ENCODE measurements at places on chromosomes 2 and 18.

DNA sequence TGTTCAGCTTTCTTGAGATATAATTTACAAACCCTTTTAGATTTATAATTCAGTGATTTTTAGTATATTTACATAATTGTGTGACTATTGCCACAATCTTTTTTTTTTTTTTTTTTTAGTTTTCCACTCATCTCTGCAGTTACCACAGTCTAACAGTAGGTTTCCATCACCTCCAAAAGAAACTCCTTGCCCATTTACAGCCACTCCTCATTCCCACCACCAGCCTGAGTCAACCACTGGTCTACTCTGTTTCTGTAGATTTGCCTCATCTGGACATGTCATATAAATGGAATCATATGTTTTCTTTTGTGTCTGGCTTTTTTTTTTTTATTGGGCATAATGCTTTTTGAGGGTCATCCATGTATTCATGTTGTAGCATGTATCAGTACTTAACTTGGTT is 16.1 kb downstream of the MTX2 start:
- DNase-seq = no peak

GRCh38 chr2:100886085-100886484 is 66.1 kb downstream of the NPAS2 start:
- DNase-seq = no peak

DNA sequence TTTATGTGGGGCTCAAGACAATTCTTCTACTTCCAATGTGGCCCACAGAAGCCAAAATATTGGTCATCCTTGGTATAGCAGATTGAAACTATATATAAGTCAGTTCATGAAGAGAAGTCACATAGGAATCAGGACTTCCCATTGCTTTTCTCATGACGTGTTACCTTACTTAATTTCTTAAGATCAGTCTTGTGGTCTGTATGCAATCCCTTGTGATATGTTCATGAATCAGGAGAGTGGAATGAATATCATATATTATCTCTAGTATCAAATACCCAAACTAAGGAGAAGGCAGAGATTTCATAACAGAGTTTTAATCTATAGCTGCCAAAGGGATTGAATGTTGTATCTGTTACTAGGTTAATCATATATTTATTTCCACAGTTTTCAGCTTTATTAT is 1390.4 kb downstream of the SUCLG1 start:
- no peak for DNase-seq

DNA sequence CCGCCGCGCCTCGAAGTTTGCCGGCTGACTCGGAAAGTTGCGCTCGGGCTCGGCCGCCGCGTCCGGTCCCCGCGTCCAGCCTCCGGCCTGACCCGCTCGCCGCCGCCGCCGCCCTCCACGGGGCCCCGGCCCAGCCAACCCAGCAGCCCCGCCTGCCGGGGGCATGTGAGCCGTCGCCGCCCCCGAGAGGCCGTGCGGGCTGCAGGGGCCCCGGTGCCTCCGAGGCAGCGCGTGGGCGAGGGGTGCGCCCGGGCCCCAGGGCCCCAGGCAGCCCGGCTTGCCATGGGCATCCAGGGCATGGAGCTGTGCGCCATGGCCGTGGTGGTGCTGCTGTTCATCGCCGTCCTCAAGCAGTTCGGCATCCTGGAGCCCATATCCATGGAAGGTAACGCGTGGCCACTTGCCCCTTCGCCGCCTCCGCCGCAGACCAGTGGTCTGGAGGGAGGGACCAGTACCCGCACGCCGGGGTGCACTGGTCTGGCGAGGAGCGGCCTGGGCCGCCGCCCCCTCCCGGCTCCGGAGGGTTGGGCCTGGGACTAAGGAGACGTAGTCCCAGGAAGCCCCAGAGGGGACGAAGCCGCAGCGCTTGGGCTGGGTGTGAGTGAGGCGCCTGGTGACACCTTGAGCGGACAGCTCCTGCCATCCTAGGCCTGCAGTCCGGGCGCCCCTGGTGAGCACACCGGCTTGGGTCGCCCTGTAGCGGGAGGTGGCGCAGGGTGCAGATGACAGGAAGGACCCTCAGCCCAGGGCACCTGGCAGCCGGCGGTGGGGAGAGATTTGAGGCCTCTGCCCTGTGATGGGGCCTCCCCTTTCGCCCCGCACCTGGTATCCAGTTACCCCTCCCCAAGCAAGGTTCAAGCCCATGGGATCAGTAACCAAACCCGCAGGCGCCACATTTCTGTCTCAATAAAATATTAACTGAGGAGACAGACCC is 49.9 kb downstream of the KCNIP3 start:
- DNase-seq = no peak

- DNase-seq = peak; percentile 24
Observed at GRCh38 chr2:219997341-219997851, 370.0 kb downstream of the SLC4A3 start.

DNA sequence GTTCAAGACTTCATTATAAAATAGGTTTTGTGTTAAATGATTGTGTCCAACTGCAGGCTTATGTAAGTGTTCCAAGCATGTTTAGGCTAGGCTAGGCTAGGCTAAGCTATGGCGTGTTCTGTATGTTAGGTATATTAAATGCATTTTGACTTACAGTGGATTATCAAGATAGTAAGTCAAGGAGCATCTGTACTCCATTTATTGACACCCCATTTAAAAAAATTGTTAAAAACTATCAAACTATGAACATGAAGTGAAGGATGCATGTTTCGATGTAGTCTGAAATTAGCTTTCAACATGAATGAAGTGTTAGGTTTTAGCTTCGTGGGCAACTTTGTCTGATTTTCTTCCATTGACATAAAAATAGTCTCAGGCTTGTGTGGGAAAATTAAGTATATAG is 290.5 kb downstream of the PARD3B start:
- no peak for DNase-seq

DNA sequence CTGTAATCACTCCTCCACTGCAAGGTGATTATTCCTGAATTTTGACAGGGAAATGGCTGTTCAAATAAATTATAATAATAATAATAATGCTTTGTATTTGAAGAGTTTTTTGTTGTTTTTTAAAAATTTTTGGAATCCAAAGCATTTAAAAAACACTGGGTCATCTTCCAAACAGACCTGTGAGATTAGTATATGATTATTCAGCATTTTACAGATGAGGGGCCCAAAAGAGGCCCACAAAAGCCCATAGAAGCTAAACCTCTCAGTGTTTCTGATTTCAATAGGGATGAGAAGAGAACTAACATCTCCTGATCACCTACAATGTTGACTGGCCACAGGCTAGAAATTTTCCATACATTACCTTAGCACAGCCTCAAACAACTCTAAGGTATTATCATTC is 8.0 kb upstream of the POLR2D start:
- DNase-seq = no peak

- DNase-seq = no peak
Observed at GRCh38 chr2:170340693-170341068, 162.7 kb downstream of the MYO3B start.

DNA sequence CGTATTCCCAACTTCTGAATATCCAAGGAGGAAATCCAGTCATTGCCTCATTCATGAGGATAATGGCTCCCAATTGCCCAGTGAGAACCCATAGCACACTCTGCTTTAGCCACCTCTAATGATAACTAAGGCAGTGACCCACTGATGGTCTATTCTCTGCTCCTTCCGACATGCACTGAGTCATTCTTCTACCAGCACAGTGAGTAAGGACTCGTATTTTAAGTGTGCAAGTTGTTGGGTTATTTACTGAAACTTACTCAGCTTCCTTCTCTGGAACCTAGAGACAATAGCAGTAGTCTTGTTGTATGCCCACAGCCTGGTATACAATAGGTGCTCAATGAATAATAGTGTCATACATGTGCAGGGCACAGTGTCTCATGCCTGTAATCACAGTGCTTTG is 81.1 kb upstream of the ZNF397 start:
- DNase-seq = no peak

DNA sequence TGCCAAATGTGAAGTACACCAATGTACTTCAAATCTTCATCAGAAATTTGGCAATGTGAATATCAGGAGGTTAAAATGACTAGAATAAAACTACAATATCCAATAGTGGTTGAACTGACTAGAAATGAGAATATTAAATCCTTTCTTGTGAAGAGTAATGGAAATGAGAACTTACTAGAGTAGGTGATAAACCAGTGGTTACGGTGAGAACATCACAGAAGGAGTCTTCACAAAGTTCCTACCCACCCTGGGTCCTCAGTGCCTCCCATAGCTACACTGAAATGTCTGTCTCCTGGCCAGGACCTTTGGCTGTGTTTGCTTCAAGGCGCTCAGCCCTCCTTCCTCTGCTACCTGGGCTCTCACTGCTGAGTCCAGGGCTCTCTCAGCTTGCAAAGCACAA is 289.7 kb downstream of the STK39 start:
- DNase-seq = no peak

DNA sequence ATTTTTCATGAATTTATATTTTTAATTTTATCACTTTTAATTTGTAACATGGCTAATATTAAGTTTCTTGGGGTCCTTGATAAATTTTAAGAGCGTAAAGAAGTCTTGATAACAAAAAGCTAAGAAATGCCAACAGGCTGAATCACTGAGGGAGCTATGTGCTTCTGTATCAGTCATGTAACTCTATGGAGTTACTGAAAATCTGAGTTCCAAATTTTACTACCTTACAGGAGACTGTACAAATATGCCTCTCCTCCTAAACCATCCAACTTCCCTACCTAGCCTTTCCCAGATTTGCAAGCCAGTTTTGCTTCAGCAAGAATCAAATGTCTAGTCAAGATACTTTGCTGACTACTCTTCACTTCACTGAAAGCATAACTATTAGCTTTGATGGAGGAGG is 35.7 kb downstream of the FEZ2 start:
- DNase-seq = no peak

DNA sequence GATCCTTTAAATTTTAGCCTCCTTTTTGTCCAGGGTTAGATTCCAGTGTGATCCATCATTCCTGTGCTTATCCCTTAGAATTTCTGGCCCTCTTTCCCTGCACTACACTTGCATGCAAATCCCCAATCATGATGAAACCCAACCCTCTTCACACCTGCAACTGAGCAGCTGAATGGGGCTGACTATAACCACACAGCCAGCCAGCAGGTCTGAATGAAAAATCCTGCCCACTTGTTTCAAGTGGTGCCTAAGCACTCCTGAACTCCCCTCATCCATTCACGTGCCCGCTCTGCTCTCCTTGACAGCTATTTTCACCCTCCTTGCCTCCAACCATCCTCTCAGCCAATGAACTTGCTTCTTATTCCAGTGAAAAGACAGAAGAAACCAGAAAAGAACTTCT is 80.5 kb upstream of the AFF3 start:
- no peak for DNase-seq

GRCh38 chr2:237673130-237674001 is 46.0 kb downstream of the LRRFIP1 start:
- no peak for DNase-seq

Data from D721Med (cell line).